ENCODE measurements at places on chromosomes 4 and X.

DNA sequence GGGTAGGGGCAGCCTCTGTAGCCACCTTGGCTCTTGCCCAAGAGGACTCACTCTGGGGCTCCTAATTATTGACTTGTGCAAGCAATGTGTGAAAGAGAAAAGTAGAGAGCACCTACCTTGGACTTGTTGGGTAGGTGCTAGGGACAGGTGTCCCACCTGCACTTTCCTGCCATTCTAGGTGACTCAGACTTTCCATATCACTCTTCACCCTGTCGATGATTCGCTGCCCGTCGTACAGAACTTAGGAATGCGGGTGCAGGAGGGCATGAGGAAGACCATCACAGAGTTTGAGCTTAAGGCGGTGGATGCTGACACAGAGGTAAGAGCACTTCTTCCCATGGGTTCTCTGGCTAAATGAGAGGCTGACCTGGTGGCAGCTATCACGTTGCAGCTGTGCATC is 87.3 kb upstream of the ANXA3 start:
- DNase-seq = no peak

GRCh38 chrX:35104626-35105025 is 162.0 kb downstream of the FAM47B start:
- DNase-seq = no peak

DNA sequence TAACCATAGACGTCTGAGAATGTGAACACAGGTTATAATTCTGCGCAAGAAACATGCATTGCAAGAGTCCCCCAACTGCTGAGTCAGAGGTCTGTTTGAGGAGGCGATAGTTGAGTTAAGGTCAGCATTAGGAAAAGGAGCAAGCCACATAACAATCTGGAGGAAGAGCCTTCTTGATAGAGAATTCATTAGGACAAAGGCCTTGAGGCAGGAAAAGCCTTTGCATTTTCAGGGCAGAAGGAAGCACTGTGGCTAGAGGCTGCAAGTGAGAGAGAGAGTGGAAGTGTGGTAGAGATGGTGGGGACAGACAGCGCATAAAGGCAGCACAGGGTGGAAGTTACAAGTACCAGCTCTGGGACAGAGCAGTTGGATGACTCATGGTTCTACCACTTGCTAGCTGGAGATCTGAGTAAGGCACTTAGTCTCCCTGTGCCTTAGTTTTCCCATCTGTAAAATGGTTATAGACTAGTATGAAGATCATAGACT is 125.8 kb upstream of the LNX1 start:
- no peak for DNase-seq

DNA sequence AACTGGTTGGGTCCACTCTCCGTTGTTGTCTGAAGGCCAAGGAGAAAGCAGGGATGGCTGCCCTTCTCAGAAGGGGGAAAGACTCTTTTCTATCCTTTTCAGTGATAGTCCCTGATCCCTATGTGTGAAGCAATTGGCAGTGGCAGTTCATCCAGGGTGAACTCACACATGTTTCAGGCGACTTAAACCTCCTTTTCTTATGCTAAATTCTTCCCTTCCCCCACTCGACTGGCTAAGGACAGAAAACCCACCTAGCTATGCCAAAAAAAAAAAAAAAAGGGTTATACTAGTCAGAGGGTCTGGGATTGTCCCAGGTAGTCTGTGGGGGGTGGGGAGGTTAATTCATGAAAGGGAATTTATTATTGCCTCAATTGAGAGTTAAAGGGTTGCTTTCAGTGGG is 12.2 kb upstream of the ZNF280C start:
- DNase-seq = no peak

DNA sequence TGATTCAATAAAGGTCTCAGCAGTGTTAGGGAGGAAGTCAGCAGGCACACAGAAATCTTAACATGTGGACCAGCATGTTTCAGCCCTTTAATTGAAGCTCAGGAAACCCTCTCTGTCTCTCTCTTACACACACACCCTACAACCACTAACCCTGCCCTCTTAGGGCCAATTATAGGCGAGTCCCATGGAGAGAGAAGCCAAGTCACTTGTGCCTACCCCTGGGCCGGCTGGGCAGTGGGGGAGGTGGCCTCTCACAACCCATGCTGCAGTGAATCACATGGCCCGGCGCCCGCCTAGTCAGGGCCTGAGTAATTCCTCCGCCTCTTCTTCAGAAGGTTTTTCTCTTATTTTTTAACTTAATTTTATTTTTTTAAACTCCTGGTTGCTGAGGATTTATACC is 3.7 kb downstream of the FGD1 start:
- no peak for DNase-seq

DNA sequence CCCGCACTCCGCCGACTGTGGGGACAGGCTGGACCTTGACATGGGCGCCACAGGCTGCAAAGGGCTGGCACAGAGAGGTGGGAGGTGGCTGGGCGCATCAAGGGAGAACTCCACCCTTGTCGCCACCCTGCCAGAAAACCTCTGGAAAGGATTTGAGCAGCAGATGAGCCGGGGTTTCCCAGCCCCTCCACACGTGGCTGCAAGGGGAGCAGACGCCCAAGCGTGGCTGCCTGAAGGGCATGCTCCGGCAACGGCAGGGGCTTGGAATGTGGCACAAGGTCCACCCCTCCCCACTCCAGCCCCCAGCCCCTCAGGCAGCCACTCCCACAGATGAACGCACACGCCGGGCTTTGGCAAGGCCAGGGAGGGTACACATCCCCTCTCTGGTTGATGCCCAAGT is 4.6 kb downstream of the BGN start:
- DNase-seq = no peak

GRCh38 chrX:71053217-71053621 is 14.9 kb downstream of the SNX12 start:
- peak; percentile 24 for DNase-seq

DNA sequence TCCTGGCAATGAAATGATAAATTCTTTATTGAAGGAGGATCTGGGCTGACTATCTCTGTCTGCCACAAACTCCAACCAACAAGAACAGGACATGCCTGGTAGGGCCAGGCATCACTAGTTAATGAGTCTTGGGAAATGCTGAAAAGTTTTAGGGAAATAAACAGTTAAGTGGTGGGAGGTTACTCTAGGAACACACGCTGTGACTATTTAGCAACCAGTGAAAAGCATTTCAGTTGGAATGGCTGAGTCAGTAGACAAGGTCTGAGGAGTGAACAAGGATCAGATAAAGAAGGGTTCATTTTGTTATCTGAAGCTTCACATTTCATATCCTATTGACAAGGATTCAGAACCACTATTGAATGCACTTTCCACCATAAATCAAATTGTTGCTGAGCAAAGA is 394.9 kb upstream of the BOD1L1 start:
- DNase-seq = no peak

DNA sequence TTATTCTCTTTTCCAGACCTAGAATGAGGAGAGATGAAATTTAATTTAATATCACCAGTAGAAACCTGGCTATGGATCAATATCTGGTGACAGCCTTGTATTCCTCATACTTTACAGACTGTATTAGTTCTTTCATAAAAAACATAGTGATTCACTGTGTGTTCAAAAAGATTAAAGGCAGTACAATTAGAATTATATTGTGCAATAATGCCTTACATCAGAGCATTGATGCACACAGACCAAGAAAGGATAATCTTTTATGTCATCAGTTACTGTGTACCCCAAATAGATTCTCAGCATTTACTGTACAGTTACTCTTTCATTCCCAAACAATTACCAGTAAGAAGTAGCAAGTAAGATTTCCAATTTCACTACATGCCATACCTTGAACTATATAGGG is 260.5 kb upstream of the ANXA10 start:
- no peak for DNase-seq

GRCh38 chr4:26035921-26036320 is 121.9 kb downstream of the SMIM20 start:
- no peak for DNase-seq

DNA sequence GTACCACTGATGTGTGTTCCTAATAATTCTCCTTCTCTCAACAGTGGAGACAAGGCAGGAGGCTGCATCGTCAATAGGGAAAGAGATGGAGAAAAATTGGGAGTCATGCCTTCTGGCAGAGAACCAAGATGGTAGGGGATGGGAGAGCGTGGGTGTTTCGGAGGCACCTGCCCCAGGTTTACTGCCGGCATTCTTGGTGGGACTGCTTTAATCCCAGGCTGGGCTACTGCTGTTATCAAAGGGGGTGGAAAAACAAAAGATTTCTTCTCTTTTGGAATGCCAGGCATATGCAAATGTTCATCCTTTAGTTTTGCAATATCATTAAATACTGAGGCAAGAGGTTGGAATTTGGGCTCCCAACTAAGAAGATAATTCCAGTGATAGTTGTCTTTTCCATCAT is 257.0 kb downstream of the DCHS2 start:
- DNase-seq = no peak

DNA sequence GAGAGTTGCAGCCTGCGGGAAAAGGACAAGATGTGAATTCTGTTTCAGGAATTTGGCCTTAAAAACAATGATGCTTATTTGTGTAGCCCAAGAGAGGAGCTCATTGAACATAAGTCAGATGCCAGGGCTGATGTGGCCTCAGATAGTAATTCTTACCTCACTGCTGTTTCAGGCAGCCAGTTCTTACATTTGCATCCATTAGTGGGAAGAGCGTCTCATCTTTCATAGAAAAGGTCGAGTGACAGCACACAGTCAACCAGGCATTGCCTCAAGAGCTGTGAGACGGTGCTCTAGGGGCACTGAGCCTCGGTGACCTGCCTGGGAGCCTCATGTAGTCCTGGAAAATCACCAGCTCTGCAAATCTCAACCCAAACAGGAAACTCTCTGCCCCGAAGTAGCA is 174.9 kb upstream of the FRG1 start:
- no peak for DNase-seq

GRCh38 chr4:87219632-87220093 is 755 bp downstream of the KLHL8 start:
- DNase-seq = peak; percentile 61

DNA sequence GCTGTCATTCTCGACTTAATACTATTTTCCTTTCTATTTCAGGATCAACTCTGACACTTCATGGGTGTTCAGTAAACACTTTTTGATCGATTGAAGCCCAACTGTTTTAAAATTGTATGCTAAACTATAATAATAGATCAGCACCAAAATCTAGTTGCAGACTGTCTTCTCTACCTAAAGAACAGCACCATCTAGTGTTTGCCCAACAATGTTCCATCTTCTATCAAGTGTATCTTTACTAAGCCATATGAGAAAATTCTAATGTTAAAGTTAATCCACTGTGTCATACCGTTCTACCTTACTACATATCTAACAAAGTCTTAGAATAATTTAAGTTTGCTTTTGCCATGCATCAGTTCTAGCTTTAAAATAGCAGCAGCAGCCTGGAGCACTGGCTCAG is 113.0 kb upstream of the PRDX4 start:
- peak; percentile 61 for DNase-seq

DNA sequence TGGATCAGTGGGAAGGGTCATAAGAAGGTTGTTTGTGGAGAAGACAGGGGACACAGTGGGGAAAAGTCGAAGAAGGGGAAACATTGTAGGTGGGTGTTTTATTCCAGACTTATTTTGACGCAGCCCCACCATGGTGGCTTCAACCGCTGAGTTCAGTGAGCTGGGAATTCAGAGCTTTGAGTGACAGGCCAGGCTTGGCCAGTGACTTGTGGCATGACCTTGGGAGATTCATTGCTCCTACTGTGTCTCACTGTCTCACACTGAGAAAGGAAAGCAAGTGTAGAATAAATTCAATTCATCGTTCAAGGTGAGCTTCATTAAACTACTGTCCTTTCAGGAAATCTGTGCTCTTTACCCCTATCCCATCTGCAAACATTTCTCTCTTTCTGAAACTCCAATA is 47.4 kb upstream of the SOD3 start:
- no peak for DNase-seq

GRCh38 chr4:6573986-6574746 is 823 bp upstream of the MAN2B2 start:
- no peak for DNase-seq

DNA sequence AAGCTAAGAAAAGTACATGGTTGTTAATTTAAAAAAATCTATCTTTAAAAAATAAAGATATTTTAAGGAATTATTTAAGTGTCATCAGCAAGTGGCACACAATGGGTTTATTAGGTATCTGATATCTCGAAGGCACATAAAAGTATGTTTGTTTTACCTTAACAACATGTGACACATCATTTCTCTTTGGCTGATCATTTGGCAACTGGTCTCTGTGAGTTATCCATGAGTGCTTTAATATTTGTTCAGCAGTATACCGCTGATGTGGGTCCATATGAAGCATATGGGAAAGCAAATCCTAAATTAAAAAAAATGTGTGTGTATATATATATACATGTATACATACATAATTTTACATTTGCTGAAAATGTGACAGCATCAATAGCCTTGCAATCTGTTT is 123.2 kb downstream of the RPS6KA6 start:
- DNase-seq = no peak
